ENCODE measurements at places on chromosomes 12 and 14.
A peak's percentile ranks its signal among the peaks of the same experiment; 100 is the strongest.

- DNase-seq, result no peak
Observed at GRCh38 chr12:109134186-109134917, 18.0 kb downstream of the ACACB start.

DNA sequence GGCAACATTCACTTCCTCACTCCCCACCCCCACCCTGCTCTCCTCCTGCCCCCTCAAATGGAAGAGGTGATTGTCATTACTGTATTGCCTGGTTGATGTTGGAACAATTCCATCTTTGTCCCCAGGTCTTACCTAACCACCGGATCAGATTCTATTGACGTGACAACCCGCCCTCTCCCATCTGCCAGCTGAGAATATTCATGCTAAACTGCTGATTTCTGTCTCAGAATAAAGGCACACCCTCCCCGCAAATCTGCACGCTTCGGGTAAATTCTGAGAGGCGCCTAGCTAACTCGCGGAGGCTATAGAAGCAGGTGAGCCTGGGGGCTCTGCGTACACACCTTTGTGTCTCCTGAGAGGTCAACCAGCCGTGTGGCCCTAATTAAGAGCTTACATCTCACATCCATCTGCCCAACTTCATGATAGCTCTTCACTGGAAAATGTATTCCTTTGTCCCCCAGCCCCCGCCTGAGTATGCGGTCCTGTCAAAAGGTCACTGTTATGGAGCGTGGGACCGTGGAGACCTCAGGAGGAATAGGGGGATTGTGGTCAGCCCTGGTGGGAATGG is 1054.3 kb downstream of the VRK1 start:
- no peak for DNase-seq

- no peak for DNase-seq
Observed at GRCh38 chr12:81078469-81079196, 754 bp downstream of the ACSS3 start.

DNA sequence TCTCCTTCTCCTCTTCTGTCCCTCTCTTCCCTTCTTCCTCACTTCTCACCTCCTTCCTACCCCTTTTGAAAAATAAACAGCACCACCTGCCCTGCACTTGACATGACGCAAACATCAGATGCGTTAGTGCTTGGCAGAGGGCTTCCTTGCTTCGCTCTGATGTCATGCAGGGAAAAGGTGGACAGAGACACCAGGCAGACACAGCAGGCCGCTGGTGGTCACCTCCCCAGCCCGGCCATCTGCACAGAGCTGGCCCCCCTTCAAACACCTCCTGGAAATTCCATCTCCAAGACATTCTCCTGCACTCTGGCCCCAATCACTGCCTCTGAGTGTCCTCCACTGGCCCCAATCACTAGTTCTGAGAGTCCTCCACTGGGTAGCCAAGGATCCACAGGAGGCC is 353.6 kb downstream of the MED13L start:
- DNase-seq, result no peak

GRCh38 chr14:56149995-56150394 is 31.8 kb downstream of the PELI2 start:
- no peak for DNase-seq

DNA sequence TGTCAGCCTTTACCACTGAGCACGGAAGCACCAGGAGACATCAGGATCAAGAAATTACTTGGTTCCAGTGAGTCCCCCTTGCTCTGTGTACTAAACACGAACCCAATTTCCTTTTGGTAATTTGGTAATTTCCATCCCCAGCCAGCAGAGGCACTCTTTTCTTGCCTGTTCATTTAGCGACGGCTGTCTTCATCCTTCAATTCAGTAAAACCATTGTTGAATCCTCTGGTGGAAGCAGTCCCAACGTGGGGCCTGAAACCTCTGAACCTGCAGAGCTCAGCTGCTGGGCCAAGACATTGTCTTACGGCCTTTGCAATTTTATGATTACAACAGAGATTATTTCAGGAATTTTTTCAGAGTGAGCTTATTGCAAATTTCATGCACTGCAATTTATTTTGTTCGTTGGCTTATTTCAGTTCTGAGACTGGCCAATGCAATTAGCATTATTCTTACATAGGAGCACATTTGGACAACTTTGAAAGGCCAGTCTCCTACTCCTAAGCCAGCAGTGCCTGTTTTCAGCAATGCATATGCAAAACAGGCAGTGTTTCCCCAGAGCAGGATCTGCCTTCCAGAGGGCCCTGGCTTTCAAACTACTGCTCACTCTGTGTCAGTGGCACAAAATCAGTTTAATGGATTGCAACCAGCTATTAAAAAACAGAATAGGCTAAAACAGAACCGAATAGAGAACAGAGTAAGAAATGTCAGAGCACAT is 372.9 kb upstream of the TMEM132C start:
- peak; percentile 49 for DNase-seq

GRCh38 chr12:93139028-93139665 is 210.1 kb upstream of the EEA1 start:
- peak; percentile 2 for DNase-seq

DNA sequence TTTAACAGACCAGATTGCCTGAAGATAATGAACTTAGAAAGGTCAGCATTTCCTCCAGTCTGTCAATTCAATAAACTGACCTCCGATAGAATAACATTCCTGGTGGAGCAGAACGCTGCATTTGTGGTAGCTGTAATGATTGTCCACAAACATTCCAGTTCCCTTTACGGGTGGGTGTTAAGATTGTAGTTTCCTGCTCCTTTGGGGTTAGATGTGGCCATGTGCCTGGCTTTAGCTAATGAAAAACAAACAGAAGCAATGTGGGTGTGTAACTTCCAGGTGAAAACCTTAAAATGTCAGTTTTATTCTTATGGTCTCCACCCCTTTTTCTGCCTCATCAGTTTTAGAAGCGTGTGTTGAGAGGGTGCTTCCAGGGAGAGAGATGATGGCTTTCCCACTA is 217.3 kb upstream of the CRY1 start:
- no peak for DNase-seq

GRCh38 chr12:53052419-53053217 is 2.8 kb downstream of the TNS2 start:
- peak; percentile 93 for DNase-seq

- DNase-seq, result no peak
Observed at GRCh38 chr12:6818222-6818621, 3.4 kb upstream of the GPR162 start.

- no peak for DNase-seq
Observed at GRCh38 chr14:105601360-105602242, 75.2 kb downstream of the TMEM121 start.

DNA sequence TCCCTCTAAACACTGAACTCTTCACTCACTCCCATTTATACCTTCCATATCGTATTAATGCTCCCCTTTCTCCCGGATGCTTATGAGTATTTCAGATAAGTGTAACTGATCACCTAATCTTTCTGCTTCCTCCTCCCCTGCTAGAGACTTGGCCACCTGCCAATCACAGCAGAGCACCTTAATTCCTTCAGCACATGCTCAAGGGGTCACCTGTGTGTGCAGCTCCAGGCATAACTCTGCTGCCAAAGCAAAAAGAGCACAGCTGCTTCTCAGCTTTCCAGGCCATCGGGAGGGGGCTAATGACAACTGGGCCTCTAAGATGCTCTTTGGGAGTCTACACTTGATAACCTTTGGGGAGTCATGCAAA is 106.9 kb upstream of the DYRK2 start:
- DNase-seq, result no peak

- no peak for DNase-seq
Observed at GRCh38 chr12:3202096-3202495, 124.9 kb downstream of the TSPAN9 start.

DNA sequence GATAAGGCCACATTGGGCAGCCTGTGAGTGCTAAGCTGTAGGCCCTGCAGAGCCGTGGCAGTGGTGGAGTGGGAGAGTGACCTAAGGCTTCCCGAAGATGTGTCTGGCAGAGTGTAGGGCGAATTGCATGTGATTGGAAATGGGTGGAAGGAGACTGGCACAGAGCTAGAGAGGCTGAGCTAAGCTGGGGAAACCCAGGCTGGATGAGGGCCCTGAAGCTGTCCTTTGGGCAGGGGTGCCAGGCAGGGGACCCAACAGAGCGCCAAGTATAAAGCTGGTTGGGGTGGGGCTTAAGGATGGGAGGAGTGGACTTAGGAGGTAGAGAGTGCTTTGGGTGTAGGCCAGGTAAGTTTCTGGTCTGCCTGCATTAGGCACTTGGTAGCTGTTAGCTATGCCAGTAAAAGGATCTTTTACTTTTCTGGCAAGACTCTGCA is 47.9 kb downstream of the WDR20 start:
- DNase-seq, result peak; percentile 30

DNA sequence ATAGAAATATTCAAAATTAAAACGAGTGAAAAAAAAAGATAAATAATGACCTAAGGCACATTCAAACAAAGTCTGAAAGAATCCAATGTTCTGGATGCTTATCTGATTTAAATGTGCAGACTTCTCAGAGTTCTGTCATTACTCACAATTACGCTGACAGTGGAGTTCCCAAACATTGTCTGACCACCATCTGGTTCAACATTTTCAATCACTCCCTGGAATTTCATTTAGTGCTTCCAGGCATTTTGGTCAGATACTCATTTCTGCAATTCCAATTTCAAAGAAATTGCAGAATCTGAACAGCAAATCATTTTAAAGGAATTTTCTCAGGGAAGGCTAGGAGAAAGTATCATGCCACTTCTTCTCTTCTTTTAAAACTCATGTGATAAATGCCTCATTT is 398.2 kb upstream of the PDE3A start:
- no peak for DNase-seq

- DNase-seq, result no peak
Observed at GRCh38 chr12:108750526-108750925, 19.2 kb upstream of the CORO1C start.

DNA sequence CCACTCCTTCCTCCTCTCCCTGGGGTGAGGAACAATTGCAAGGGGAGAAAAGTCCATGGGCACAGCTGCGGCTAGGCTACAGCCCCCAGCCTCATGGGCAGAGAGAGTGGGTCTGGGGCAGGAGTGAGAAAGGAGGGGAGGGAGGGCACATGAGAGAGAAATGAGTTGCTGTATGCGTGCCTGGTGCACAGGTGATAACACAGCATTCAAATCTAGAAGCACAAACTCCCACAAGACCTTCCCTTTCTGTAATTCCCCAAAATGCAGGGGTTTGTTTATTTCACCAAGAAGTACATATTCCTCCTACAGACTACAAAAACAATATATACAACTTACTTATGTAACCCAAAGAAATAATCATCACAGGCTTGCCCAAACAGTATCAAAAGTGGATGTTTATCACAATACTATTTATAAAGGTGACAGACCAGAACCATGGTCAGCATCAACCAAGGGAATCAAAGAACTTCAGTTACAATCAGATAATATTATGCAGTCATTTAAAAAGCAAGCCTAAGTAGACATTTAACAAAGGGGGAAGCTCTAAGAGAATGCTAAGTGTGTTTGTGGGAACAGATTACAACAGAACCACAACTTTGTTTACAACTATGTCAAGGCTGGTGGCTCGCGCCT is 54.2 kb downstream of the ITPK1 start:
- no peak for DNase-seq

GRCh38 chr12:65567820-65568219 is 256.5 kb upstream of the HMGA2 start:
- DNase-seq, result no peak

DNA sequence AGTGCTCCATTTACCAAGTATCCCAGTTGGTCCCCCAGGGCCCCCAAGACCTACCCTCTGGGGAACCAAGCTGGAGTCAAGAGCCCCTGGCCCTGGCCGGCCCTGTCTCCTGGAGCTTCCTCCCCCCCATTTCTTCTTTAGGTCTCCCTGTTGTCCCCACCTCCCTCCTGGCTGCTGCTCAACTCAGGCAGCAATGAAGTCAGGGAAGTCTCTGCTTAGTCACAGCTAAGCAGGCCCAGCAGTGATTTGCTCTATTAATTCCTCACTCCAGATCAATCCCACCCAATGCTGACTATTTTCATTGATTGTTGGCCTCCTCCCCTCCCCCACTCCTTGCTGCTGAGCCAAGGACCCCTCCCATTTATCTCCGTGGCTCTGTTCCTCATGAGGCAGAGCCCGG is 28.3 kb downstream of the VSX2 start:
- no peak for DNase-seq

GRCh38 chr12:110694330-110694901 is 5.5 kb upstream of the HVCN1 start:
- DNase-seq, result peak; percentile 50

GRCh38 chr12:106418970-106419369 is 61.4 kb downstream of the POLR3B start:
- no peak for DNase-seq

- no peak for DNase-seq
Observed at GRCh38 chr14:65132855-65133254, 30.5 kb upstream of the MAX start.

DNA sequence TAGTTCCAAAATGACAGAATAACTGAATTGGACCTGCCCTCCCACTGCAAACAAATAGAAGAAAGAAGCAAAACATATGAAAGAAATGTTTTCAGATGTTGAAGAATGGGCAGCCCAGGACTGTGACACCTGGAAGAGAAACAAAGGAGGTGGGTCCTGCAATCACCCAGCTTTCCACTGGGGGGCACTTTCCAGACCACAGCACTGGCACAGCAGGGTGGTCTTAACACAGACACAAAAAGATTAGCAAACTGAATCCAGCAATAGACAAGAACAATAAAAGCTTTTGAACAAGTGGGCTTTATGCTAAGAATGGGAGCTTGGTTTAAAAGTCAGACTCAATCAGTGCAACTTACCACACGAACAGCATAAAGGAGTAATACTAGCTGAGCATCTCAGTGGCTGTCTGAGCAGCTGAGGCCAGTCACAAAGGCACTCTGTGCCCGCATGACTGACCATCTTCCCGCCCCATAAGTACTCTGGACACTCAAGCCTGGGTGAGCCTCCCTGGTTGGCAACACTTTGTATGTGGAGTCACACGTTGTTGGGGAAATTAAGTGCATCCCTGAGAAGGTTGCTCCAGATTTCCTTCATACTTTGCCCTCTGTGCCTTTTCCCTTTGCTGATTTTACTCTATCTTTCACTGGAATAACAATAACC is 27.7 kb downstream of the JKAMP start:
- DNase-seq, result no peak

DNA sequence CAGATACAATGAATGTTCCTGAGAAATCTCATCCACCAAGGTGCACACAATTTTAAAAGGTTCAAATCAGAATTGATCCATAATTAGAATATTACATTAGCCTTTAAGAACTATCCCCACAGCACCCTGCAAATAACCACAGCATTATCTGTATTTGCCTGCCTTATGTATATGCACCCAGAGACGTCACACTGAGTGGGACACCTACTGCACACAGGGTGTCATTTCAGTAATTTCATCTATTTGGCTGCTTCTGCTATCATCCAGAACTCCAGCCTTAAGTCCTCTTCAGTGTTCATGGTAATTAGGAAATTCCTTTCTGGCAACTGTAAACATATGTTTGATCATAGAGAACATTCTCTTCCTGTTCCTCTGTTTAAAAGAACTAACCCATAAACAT is 298.4 kb downstream of the SYT1 start:
- no peak for DNase-seq

- no peak for DNase-seq
Observed at GRCh38 chr14:105240811-105241576, 7.3 kb upstream of the BTBD6 start.
